ENCODE measurements at places on chromosomes 2 and 18.

GRCh38 chr2:166284359-166284758 lies 91.4 kb downstream of the SCN9A start:
- DNase-seq = no peak

DNA sequence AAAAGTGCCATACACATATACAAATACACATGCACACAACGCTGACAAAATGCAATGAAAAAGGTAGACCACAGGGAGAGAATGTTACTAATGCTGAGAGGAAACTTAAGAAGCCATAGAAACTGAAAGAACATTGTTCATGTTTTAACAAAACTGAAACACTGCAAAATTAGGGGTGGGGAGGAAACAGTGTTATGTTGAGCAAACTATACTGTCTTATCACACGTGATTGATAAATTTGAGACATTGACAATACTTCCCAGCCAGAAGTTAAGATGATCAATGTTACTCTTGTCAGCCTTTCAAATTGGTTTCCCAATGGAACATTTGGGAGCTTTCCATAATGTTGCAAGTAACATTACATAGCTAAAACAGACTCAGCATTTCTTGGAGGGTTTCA lies 165.5 kb downstream of the L3MBTL4 start:
- no peak for DNase-seq

- DNase-seq = no peak
Measured at GRCh38 chr2:127942002-127942401, 56.2 kb upstream of the AMMECR1L start.

- peak; percentile 58 for DNase-seq
Measured at GRCh38 chr2:1744446-1745170, at the start of gene PXDN. TSS of gene PXDN (minus strand) at chr2:1744515. CDS start at chr2:1744455, 60 bp downstream.

DNA sequence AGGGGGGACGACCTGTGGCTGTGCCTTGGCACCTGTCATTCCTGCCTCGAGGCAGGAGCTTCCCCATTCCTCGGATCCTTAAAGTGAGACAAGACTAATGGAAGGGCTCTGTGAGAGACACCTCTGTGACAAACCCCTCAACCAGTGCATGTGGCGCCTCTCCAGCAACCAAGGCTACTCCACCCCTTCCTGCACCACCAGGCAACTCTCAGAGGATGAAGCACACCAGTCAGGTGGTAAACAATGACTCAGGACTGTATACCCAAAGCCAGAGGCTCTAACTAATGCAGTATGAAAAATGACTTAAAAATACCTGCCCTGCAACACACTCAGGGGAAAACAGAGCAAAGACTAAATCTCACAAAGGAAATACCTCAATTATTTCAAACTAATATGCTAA lies 136.9 kb downstream of the UXS1 start:
- DNase-seq = no peak

GRCh38 chr2:133197156-133197555 lies 371.1 kb downstream of the NCKAP5 start:
- DNase-seq = no peak

DNA sequence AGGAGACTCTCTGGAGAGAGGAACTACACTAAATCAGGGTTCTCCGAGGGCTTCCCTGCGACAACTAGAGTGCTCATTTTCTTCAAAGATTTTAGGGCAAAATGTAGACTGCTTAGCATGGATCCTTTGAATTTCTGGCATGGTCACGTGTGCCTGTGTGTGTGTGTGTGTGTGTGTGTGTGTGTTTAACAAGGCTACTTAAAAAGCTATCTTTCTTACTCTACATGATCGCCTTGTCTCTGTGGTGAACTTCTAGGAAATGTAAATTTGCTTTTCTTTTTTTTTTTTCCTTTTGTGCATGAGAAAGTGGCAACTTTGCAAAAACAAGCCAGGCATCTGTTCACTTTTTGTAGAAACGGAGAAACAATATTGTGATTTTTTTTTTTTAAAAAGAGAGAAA lies 43.9 kb downstream of the SOX11 start:
- no peak for DNase-seq

DNA sequence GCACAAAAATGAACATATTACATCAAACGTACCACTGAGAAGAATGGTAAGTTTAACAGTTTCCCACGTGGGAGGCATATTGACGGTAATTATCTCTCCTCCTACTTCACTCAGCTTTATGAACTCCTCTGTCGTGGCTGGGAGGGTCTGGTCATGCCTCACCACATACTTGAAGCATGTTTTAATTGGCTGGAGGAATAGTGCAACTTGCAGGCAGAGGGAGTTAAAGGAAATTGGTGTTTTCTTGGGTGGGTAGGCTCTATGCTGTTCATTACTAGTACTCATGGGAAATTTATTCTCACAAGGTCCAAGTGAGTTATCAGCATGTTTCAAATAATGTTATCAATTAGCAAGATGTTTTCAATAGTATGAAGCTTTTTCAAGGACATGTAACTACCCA lies 767.0 kb downstream of the PLCL1 start:
- DNase-seq = no peak

DNA sequence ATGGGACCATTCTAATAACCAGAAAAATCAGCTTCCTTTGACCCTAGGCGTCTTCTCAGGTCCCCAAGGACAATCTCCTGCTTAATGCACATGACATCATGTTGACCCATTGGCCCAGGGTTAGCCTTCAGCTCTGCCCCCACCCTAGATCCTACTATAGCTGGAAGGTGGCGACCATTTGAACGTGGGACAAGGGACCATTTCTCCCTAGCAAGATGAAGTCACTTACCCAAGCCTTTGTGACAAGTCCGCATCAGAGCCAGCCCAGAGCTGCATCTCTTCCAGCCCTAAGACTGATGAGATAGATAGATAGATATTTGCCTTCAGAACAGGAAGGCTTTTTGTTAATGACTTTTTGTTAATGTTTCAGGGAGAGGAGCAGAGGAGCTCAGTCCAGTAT lies 28.2 kb upstream of the TAF1B start:
- no peak for DNase-seq

GRCh38 chr2:127193967-127194280 lies 26.2 kb downstream of the CYP27C1 start:
- no peak for DNase-seq

DNA sequence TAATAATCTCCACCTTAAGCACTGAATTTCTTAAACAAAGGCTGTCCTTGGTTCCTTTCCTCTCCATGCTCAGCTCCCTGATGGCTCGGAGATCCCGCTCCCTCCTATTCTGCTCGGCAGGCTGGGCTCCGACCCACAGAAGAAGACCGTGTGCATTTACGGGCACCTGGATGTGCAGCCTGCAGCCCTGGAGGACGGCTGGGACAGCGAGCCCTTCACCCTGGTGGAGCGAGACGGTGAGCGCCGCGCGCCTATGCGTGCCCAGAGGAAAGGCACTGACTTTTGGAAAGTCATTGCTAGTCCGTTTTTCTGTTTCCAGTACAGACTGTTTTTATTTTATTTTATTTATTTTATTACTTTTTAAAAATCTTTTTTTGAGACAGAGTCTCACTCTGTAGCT lies 9.6 kb downstream of the CNDP2 start:
- DNase-seq = no peak

DNA sequence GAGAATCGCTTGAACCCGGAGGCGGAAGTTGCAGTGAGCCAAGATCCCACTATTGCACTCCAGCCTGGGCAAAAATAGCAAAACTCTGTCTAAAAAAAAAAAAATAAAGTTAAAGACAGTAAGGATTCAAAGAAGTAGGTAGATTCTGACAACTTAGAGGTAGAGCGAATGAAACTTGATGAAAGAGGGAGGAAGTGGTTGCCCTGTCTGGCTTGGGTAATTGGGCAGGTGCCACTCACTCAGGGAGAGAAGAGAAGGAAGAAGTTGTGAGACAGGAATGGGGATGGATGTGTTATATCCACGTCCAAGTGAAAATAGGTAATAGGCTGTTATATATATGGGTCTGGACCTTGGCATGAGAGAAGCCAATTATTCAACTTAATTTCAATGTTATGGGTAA lies 26.3 kb downstream of the NDC80 start:
- no peak for DNase-seq

DNA sequence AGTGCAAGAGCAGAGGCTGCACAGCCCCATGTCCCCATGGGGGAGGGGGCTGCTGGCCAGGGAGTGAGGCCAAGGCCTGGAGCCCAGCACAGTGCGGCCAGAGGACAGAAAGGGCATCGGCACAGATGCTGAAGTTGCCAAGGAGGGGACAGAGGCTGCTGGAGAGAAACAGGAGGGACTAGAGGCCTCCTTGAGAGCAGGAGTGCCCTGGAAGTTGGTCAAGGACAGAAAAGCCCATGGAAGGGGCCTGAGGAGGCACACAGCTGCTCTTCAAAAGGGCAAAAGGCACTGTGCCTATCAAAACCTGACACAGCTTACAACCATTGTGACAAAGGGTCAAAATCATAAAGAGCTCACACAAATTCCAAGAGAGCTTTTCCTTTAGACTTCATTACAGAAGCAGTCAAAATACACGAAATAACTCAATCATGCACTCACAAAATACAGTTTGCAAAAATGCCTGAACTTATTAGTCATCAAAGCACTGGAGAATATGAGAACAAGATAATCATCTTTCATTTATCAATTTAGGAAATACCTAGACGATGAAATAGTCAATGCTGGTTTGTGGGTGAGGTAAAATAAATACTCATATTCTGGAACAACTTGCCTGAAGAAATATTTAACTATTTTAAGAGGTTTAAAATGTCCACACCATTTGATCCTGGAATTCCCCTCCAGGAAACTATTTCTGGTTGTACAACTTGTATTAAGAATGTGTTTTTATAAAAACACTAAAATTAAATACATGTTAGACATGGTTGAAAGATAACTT lies 79.6 kb downstream of the USP40 start:
- DNase-seq = no peak

DNA sequence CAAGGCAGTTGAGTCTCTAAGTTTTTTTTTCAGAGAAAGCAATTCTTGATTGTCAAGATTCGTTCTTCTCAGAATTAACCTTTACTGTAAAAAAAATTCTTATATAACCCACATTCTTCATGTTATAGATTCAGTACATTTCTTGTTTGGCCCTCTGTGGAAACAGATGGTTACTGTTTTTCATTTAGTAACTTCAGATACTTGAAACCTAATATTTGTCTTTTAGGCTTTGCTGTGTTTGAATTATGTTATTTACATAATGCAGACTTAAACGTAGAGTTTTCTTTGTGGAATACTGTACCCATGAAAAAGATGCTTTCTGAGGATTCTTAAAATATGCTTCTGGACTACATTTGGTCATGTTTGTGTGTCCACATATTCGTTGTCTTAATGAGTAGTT lies 48.2 kb downstream of the EML4 start:
- DNase-seq = no peak

GRCh38 chr2:20678086-20678395 lies 11.1 kb downstream of the GDF7 start:
- DNase-seq = no peak

DNA sequence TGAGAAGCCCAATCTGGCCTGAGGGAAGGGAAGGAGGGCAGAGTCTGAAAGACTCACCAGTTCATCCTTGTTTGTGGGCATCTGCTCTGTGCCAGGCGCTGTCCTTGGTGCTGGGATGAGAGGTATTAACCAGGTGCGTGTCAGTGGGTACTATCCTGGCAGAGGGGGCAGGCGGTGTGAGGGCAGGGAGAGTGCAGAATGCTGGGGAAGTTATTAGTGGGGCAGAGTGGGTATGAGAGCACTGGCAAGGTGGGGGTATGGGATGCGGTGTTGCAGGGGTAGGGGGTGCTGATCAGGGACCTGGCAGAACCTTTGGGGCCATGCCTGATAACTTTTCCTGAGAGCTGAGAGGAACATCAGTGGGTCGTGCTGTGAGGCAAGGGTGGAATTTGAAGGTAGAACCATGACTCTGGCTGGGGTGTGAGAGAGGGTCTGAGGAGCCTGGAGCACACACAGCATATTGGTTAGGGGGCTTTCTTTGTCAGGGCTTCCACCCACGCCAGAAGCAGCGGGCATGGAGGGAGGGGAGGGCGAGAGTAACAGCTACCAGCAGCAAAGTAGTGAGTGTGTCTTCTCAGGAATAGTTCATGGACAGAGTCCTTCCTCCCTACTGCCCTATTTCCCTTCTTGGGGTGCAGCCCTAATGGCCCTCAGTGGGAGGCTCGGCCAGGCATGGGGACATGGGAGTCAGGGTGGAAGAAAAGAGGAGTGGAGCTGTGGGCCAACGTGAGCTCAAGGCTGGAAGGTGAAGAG lies 290.7 kb downstream of the CYP26B1 start:
- no peak for DNase-seq

DNA sequence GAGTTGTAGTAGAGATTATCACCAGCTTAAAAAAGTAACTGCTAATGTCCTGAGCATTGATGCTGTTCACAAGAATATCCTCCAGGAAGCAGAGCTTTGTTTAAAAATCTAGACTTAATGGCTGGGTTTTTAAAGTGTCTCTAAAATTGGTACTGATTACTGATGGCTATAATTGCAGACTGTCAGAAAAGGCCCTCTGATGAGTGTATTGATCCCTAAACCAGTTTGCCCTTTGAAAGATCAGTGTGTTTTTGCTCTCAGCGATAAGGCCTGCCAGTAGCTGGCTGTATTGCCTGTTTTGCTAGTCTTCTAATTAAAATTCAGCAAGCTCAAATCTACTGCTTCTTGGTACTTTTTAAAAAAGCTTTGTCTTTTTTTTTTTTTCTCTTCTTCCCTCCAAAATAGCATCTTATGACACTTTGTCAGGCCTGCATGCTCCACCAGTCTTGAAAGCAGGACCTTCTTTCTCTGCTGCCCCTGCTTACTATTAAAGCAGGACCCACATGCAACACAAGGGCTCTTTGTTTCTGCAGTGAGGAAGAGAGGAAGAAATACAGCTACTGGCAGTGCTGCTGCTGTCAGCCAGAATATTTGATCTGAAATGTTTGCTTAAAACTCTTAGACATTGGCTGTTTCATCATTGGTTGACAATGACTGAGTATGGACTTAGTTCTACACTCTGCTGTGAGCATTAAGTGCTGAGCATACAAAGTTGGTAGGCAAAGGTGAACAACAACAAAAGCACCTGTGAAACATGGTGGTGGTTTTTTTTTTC lies 1.8 kb downstream of the SEC11C start:
- no peak for DNase-seq

DNA sequence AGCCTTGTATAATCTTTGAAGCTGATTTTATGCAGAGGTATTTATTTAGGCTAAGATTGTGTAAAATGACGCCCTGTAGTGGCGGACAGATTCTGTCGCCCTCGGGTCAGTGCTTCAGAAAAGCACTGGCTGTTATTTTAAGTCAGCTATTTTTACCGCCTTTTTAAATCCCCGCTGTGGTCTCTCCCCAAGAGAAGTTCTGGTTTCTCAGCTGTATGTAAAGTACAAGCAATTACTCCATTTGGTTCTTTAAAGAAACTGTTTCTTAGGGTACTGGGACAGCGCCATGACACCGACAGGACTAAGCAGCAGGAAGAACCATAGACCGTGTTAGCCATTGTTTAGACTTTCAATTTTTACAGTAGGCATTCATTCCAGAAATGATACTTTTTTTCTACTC lies 65.0 kb downstream of the UGGT1 start:
- DNase-seq = no peak

DNA sequence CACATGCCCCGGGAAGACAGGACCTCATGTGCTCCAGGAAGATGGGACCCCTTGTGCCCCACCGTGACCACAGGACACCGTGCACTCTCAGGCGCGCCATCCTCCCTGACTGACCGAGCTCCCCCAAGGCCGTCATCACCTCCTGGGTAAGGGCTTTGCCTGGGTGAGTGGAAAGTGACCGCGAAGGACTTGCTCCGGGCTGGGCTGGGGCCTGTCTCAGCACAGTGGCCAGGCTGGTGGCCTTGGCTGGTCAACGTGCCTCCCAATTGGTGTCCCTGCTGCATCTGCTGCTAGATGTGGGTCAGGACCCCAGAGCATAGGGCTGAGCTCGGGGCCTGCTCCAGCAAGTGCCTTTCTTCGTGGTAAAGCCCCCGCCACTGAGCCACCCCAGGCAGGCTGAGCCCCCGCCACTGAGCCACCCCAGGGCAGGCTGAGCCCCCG lies 69.7 kb upstream of the CTDP1 start:
- no peak for DNase-seq

GRCh38 chr18:28995319-28995718 lies 818.4 kb upstream of the CDH2 start:
- DNase-seq = no peak
